ENCODE measurements at places on chromosomes 3 and 15.

DNA sequence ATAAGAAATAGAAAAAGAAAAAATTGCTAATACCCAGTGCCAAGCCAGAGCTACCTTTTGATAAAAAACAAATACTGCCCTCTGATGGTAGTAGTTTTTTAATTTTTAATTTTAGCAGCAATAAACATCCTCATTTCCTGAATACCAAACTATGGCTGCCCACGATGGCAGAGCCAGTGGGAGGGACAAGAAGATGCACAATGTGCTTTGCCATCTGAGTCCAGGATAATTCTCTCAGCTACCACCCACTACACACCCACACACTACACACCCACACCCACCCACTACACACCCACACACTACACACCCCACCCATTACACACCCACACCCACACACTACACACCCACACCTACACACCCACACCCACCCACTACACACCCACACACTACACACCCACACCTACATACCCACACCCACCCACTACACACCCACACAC, 17.8 kb downstream of the CEP19 start:
- no peak for DNase-seq

GRCh38 chr3:14175383-14176037, 2.9 kb downstream of the XPC start:
- DNase-seq, result peak; percentile 63

DNA sequence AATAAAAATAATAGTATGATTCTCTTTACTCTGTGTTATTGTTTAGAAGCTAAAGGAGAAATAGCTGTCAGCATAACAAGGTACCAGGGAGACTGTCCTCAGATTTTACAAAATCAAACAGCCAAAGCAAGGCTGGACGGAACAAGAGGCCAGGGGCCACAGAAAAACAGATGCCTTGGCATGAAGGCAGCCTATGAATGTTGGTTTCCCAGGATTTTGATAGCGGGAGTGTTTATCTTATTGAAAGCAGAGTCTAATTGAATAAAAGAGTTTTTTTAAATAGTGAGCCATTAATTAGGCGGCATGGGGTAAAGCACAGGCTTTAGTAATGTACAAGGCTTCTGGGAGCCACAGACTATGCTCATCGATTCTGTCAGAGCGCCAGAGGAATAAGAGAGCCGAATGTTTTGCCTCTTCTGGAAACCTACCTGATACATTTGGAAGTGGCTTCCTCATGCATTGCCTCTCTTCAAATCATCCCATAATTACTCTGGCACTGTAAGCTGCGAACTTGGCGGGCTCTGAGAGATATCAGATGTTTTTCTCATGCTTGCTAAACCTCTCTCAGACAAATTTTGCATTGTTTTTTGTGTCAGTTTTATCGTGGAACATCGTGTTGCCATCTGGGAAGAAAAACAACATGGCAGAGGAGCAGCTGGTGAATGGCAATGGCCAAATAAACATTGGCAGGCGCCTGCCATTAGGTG, 30.4 kb upstream of the TMCO5A start:
- DNase-seq, result no peak

- no peak for DNase-seq
Measured at GRCh38 chr3:127484601-127485388, 105.7 kb downstream of the TPRA1 start.

- DNase-seq, result no peak
Measured at GRCh38 chr3:126737527-126737926, 33.5 kb downstream of the CHCHD6 start.

DNA sequence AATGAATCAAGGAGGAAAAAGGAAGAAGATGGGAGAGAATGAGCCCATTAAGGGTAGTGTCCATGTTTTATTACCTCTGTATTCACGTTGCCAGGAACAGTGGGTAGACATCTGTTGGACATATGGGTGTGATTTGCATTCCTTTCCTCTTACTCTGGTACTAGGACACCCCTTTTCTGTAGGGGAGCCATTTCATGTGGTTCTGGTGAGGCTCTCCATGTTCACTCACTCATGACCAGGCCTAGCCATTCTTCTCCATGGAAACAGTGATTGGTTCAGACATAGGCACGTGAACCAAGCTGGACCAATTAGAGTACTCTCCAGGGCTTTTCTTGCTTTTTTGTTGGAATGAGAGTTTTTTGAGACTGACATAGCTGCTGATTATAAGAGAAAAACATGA, 39.6 kb upstream of the PDCD6IP start:
- no peak for DNase-seq

- DNase-seq, result no peak
Measured at GRCh38 chr3:14150491-14151230, 25.8 kb downstream of the TMEM43 start.

- DNase-seq, result no peak
Measured at GRCh38 chr3:117898722-117899522, 1135.7 kb downstream of the IGSF11 start.

DNA sequence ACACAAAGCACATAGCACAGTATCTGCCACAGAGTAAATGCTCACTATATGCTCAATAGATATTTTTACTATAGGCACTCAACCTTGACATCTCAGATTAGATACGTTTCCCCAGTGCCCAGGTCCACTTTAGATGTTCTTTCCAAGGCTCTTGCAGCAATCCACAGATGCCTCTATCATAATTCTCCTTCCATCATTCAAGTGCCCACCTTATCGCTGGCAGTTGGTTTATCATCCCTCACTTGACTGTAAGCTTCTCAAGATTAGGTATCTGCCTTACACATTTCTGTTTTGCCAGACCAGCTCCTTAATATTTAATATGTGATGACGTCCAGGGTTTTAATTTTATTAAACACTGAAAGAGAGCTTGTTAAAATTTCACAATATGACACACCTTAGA, 8.6 kb downstream of the NCEH1 start:
- DNase-seq, result no peak

- DNase-seq, result no peak
Measured at GRCh38 chr3:35946854-35947515, 307.7 kb downstream of the ARPP21 start.
